ENCODE measurements at places on chromosomes 3 and 15.

DNA sequence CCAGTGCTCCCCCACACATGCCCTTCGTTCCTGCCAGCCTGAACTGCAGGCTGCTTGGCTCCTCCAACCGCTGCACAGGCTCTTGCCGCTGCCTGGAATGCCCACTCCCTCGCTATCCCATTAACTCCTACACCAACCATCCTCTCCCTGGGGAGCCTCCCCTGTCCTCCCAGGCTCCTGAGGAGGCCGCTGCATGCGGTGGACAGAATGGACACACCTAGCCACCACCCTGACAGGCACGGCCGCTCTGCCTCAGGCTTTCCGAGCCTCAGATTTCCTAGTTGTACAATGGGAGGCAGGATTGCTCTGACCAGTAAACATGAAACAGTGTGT is 2.3 kb downstream of the PLXNB1 start:
- DNase-seq, result no peak

DNA sequence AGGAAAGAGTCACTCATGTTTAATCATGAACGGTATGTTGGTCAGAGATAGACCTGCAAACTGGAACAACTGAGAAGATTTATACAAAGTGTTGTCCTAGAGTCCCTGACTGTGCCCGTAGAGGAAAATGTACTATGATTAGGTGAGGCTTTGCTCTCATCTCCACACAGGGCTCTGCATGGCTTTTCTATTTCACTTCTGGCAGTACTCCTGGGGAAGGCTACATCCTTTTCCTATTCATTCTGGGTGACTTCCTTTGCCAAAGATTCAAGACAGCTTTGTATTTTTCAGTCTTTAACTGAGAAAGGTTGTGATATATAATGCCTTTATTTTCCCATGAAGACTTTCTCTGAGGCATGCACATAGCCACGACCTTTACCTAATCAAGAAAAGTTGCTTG is 414.7 kb downstream of the ZBTB20 start:
- no peak for DNase-seq

DNA sequence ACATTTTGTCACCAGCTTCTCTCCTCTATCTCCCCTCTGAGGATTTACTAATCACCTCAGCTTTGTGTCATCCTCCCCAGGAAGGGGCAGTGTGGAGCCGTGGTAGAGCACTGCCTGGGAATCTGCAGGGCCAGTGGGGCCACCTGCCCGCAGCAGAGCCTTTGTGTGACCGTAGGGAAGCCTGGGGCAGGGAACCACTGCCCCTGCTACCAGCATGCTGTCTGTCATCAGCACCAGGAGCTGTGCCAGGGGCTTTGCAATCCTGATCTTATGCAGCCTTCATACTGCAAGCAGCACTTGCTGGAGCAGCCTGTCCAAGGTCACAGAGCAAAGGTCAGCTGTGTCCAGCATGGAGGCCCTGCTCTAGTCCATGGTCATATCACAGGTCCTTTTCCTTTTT is 170.2 kb upstream of the IL12A start:
- no peak for DNase-seq

GRCh38 chr3:52434491-52435115 is 10.3 kb downstream of the SEMA3G start:
- no peak for DNase-seq

DNA sequence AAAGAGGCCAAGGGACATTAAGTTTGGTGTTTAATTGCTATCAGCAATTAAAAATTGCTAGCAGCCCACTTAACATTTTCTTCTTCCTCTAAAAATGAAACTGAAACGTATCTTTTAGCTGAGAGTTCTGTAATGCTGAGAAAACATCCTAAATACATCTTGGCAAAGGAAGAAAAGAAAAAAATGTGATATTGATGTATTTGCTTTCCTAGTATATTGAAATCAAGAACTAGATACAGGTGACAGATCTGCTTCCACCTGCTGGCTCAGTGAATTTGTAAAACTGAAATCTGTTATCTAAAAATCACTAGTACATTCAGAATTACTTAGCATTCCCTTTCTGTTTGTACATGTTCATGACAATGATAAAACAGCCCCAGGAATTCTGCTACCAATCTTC is 283.2 kb downstream of the ZBTB20 start:
- DNase-seq, result peak; percentile 15

- DNase-seq, result no peak
Measured at GRCh38 chr15:69543681-69544364, 91.2 kb downstream of the RPLP1 start.

GRCh38 chr3:48567090-48567489 is 3.5 kb upstream of the UCN2 start:
- DNase-seq, result no peak

DNA sequence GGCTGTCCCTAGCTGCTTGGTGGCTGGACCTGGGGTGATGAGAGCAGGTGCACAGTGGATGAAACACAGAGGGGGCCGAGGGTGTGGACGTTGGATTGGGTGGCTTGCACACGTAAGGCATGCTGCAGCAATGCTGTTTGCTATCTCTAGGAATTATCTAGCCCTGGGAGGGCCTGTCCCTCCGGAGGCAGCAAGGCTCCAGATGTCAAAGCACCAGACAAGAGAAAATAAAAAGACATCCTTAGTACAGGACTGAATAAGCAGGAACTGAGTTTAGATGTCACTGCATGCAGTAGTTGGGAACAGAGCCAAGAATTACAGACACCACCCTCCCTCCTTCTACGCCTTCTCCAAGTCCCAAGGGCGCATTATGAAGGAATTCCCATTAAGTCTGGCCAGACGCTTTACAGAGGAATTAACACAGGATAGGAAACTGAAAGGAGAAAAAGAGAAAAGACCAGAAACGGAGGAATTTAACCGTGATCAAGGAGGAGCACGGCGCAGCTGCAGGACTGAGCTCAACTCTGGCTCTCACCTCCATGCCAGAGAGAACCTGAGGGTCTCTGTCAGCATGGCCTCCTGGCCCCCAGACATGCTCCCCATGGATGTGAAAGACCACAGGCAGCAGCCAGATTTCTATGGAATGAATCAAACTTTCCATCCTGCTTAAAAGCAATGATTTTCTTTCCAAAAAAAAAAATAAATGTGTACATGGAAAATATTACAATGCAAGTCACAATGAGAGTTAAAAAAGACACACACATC is 13.8 kb downstream of the ATP10A start:
- peak; percentile 59 for DNase-seq

GRCh38 chr15:76347482-76348055 is 11.0 kb downstream of the ISL2 start:
- DNase-seq, result no peak

- DNase-seq, result no peak
Measured at GRCh38 chr3:126753191-126754160, 49.4 kb downstream of the CHCHD6 start.

- DNase-seq, result peak; percentile 29
Measured at GRCh38 chr3:100400419-100400779, 490 bp downstream of the TOMM70 start.

DNA sequence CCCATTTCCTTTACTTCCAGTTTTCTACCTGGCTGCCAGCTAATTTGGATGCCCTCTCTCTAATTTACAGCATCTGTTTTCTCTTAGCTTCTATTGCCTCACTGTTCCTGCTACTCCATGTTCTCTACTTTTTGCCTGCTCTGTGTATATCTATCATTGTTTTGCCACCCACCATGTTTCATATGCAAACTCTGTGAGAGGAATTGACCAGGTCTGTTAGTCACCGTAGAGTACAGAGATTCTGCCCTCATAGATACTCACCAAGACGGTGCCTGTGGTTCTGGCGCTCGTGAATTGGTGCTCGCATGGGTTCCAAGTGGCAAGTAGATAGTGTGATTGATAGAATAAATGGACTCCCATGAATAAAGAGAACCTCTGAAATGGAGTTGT is 288.8 kb downstream of the CNTN6 start:
- DNase-seq, result no peak

DNA sequence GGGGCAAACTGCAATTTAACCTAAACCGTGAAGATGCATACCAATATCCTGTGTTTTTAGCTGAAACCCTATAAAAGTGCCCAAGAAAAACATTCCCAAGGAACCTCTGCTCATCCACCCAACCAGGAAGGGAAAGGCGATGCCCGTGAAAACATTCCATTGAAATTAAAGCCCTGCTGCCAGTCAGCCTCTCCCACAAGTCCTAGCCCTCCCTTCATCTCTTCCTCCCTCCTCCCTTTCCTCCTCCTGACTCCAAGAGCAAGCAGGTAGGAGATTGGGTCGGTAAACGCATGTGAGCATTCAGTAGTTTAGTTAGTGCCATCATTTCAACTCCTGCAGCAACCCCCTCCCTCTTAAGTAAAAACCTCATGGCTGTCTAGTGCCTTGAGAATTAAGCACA is 27.7 kb downstream of the HES1 start:
- DNase-seq, result no peak

- DNase-seq, result no peak
Measured at GRCh38 chr15:49308686-49309085, 114.4 kb upstream of the FGF7 start.

DNA sequence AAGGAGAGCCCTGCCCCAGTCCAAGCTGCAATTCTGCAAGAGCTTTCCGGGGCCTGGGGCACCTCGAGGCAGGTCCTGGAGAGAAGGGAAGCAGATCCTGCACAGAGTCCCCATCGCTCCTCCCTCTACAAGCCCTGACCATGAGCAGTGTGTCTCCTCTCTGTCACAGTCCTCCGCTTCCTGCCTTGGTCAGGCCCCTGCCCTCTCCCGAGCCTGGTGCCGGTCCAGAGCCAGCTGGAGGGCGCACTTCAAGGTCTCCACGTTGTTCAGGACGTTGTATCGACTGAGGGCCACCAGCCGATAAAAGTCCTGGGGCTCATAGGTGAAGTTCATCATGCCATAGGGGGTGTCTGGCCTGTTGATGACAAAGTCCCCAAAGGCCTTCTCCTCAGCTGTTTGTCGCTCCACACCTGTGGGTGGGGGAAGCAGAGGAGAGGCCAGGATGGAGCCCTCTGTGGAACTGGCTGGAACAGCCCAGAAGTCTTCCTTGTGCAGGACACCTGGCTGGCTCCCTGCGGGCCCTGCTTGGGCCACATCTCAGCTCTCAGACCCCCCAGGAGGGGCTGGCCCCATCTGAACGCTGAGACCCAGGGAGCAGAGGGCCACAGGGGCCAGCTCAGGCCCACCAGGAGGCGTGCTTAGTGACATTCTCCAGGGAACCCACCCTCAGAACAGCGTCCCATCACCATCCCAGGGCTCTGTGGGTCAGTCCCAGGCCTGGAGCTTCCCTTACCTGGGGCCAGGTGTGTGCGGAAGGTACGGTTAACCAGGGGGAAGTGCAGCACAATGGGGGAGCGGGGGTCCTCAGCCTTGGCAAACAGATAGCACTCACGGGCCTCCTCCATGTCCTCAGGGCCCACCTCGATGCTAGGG is 14.4 kb downstream of the PLA2G4F start:
- DNase-seq, result no peak

DNA sequence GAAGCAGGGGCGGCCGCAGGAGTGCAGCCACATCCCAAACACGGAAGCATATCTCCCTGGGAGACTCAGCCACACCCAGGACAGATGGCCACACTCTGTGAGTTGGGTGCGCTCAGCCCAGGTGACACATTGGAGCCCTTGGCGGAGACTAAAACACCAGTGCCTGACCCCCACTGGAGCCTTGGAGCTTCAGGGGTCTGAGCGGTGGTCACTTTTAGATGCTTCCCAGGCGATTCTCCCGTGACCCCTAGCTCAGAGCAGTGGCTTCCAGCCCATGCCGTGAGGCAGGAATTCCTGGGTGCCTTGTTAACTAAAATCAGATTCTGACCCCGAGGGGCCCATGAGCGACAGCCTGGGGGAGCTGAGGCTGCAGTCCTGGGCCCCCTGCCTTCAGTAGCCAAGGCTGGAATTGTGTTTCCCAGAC is 54.5 kb downstream of the PLXNA1 start:
- no peak for DNase-seq

DNA sequence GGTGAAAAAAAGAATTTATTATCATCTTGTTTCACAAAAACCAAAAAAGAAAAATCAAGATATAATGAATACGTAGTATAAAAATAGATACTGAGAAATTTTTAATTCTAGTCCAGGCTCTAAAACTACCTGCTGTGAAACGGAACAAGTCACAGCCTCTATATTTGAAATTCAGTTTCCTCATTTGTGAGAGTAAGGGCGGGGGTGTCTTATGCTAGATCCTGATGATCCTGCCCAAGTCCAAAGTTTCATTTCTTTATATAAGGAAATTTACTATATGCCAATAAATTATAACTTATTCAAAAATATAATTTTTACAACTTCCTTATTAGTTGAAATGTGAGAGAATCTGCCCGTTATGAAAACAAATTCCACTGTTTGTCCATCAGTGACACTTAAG is 385.7 kb downstream of the CGGBP1 start:
- DNase-seq, result no peak

GRCh38 chr3:48190911-48191310 is 2.7 kb upstream of the CDC25A start:
- no peak for DNase-seq

GRCh38 chr15:49887659-49888322 is 231.2 kb downstream of the ATP8B4 start:
- no peak for DNase-seq

DNA sequence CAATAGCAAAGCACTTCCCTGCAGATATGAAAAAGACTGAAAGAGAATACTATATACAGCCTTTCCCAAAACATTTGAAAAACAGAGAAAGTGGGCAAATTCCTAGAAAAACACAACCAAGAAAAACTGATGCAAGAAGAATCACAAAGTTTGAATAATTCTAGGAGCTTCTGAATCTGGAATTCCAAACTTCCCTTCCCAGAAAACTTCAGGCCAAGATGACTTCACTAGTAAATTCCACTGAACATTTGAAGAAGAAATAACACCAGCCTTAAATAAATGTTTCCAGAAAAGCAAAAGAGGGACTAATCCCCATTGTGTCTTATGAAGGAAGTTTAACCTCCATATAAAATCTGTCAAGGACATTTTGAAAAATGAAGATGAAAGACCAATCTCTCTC is 15.8 kb upstream of the NSMCE3 start:
- DNase-seq, result no peak

DNA sequence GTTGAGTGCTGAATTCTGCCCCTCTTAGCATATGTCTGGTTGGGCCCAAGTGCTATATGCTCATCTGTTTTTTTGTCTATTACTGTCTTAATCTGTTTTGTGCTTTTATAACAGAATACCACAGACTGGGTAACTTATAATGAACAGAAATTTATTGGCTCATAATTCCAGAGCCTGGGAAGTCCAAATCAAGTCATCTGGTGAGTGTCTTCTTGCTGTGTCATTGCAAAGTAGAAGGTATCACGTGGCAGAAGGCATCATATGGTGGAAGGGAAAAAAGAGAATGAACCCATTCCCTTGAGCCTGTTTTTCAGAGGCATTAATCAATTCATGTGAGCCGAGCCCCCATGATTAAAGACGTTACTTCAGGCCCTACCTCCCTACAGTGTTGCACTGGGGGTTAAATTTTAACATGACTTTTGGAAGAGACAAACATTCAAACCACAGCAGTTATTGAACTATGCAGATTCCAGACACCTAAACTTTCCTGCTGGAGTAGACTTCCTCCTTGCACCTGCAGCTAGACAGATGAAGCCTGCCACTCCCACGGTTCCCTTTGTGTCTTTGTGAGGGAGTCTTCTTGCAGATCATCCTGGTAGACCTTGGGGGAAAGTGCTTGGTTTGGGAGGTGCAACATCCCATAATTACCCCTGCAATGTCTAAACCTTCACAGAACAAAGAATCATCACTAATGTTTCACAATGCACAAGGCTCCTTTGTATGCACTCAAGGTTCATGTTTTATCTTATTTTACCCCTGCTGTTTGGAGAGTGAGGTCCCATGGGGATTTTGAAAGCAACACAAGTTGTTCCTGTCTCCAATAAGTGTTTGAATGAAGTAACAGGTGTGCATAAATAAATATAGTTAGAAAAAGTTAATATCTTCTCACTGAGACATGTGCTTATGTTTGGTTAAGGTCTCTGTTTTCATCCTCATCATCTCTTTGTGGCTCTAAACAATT is 64.7 kb upstream of the XCR1 start:
- no peak for DNase-seq

- no peak for DNase-seq
Measured at GRCh38 chr3:134793562-134793961, 1.5 kb upstream of the EPHB1 start.

Data from ACHN (cell line).